Activated T-helper 1 cell treated with anti-CD3 and anti-CD28 coated beads, Interleukin-12 subunit alpha, Interleukin-12 subunit beta, Interleukin-2, Interleukin-4 antibody, amounts not matched to agents 30 ng/mL and 10 ng/mL and 1 ng/mL, durations not matched to agents 14 hours and 24 hours and 36 hours (primary cell): ENCODE measurements at places on chromosomes 11 and 22.

DNA sequence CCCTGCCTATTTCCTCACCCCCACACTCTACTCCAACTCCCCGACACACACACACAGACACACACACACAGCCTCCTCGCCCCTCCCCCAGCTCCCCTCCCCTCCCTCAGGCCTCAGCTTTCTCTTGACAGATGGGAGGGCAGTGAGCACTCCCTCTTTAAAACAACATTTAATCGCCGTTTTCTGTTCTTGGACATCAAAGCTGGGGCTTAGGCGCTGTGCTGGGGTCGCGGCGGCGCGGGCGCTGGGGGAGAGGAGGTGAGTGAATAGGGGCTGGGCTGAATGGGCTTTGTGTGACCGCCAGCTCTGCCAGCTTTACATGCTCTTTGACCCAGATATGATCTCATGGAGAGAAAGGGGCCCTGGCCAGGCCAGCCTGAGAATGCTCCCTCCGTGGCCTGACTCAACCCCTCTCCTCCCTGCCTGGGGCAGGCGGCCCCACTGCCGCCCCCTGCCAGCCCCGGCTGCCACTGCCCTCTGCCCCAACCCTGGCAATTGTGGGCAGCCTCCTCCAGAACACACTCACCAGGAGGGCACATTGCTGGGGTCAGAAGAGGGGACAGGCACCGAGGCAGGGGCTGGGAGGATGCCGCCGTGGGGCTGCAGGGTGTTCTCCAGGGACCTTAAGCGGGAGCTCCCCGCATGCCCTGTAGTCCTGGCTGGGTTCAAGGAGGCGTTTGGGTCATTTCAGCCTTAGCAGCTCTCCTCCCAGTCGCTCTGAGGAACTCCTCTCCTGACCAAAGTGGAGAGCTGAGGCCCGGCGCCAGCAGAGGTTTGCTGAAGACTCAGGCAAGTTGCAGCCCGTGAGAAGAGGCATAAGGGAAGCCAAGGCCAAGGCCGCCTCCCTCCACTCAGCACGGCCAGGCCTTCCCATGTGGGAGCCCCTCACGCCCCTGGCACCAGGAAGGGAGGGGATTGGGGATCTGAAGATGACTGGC lies 38.3 kb upstream of the NNMT start:
- DNase-seq, result no peak

GRCh38 chr22:49363526-49364230 lies 464.0 kb downstream of the BRD1 start:
- no peak for DNase-seq

DNA sequence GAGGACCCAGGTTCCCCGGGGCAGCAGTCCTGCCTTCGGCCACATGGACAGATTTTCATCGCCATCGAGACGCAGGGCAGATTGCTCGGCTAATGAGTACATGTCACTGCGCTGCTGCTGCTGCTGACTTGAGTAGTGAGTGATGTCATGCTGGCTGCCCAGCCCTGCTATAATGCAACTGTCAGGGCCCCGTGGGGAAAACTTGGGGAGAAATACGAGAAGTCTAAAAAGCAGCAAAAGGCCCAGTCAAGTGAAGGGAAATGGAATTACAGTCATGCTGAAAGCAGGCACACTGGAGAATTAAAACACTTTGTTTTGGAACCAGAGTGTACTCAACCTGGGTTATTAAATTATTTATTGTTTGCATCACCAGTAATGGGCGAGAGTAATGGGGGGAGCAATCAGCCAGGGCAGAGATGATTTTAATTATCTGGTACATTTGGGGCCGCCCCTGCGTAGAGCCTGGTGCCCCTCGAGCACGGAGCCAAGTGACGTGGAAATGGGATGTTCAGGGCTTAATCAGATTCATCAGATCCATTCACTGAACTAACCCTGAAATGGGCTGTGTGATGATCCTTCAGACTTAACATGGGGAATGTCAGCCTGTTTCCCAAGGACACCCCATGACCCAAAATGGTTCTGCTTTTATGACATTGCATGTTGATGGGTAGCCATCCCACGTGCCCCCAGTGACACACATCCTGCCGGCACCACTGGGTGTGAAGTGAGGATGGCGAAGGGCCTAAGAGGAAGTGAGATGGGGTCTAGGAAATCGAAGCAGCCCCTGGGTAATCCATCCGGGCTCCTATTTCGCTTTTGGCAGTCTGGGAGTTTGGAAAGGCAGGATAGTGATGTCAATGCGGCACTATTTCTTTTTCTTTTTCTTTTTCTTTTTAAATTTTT lies 241.6 kb upstream of the CADM1 start:
- no peak for DNase-seq

GRCh38 chr11:2930704-2931419 lies 1.6 kb upstream of the PHLDA2 start:
- no peak for DNase-seq

- no peak for DNase-seq
Measured at GRCh38 chr11:107741044-107741823, 29.4 kb upstream of the SLN start.

DNA sequence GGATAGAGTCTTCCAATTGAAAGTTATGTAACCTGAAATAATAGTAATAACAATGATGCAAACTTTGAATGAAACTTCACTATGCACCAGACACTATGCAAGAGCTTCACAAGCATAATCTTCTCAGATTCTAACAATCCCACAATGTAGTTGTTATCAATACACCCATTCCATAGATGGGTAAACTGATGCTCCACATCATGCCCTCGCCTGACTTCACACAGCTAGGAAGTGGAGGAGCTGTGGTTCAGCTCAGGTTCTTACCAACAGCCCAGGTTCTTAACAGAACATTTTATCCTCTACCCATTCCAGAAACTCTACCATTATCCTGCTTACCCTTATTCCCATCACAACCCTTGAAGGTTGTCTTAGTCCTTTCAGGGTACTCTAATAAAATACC lies 50.4 kb upstream of the HMGXB4 start:
- DNase-seq, result no peak

- no peak for DNase-seq
Measured at GRCh38 chr11:79186669-79187068, 254.2 kb downstream of the TENM4 start.

DNA sequence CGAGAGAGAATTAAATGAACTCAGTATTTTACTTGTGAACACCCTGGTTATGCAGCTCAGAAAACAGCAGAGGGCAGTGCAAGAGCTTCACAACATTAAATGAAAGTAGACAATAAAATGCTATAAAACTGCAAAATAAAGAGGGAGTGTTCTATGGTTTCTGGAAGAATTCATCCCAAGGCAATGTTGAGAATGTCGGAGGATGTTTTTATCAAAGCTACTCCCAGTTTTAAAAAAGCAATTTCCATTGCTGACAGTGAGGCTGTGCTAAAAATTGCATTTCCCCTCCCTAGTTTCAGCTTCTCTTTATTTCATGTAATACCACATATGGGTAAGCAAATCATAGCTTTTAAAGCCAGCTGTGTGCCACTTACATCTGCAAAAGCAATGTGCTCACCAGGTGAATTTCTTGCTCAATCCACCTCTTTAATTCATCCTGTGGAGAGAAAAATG lies 296.8 kb downstream of the RAB38 start:
- no peak for DNase-seq

DNA sequence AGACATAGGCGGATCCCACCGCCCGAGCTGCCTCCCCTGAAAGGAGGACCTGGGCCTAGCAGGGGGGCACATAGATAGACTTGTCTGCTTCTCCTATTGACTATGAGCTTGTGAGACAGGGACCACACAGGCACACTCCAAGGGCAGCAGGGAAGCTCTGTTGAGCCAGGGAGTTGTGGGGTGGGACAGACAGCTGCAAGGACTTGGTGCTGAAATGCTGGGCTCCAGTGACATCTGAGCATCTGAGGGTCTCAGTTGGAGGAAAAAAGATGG lies 53.4 kb upstream of the ANO1 start:
- no peak for DNase-seq

GRCh38 chr22:42808521-42808920 lies 48.6 kb downstream of the ARFGAP3 start:
- DNase-seq, result no peak

- DNase-seq, result no peak
Measured at GRCh38 chr11:128343870-128344269, 243.5 kb downstream of the ETS1 start.

DNA sequence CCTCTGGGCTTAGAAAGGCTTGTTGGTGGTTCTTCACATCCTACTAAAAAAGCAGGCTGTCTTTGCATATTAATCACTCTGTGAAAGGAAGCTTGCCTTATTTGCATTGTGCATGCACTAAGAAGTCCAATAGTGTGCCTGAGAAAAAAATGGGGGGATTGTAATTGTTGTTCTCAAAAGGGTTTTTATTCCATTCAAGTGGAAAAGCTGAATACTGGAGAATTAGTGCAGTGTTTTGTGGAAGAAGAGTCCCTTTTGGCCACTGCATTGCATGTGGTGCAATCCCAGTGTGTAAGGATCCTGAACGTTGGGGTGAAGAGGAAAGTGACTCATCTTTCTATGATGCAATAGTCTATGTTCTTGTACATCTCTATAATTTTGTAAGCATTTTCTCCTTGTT lies 16.5 kb downstream of the NCAM1 start:
- DNase-seq, result no peak

GRCh38 chr11:128482512-128483191 lies 104.7 kb downstream of the ETS1 start:
- no peak for DNase-seq

- DNase-seq, result no peak
Measured at GRCh38 chr11:122085712-122086111, 30.3 kb downstream of the BLID start.

GRCh38 chr11:11540157-11540556 lies 81.6 kb downstream of the GALNT18 start:
- DNase-seq, result no peak

DNA sequence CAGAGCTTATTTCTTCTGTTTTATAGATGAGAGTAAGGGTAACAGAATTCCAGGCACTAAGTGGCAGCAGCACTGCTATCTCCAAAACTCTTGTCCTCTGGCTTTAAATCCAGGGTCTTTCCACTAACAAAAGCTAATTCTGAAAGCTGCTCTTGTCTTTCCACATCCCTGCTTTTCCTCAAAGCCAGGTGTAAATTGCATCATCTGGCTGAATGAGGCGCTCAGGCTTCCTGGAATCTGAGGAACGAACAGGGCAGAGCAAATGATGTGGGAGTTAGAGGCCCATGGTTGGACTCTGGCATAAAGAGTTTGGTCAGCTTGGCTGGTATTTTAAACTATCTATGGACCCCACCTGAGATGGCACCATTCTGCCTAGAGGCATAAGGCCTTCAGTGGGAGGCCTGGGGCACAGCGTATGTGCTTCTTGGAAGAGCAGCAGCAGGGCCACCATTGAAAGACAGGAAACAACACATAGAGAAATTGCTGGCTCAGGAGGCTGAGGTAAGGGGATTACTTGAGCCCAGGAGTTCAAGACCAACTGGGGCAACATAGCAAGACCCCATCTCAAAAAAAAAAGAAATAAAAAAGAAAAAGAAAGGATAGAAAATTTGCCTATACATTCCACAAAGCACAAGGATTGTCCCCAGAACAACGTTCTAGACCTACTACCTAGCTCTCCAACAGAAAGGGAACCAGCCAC lies 1.9 kb downstream of the KCNJ5 start:
- DNase-seq, result no peak

- no peak for DNase-seq
Measured at GRCh38 chr11:623999-624704, 603 bp downstream of the CDHR5 start.

GRCh38 chr22:17102297-17102667 lies 17.5 kb downstream of the IL17RA start:
- no peak for DNase-seq

- DNase-seq, result no peak
Measured at GRCh38 chr11:112612250-112612849, 348.9 kb upstream of the NCAM1 start.

DNA sequence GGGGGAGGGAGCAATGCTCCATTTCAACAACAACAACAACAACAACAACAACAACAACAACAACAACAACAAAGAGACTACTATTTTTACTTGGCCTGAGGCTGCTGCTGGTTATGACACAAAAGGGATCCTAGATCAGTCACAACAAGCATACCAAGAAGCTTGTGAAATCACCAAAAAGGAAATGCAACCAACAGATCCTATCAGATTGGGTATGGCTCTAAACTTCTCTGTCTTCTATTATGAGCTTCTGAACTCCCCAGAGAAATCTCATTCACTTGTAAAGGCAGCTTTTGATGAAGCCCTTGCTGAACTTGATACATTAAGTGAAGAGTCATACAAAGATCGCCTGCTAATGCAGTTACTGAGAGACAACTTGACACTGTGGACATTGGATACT lies 10.5 kb upstream of the MS4A2 start:
- no peak for DNase-seq

DNA sequence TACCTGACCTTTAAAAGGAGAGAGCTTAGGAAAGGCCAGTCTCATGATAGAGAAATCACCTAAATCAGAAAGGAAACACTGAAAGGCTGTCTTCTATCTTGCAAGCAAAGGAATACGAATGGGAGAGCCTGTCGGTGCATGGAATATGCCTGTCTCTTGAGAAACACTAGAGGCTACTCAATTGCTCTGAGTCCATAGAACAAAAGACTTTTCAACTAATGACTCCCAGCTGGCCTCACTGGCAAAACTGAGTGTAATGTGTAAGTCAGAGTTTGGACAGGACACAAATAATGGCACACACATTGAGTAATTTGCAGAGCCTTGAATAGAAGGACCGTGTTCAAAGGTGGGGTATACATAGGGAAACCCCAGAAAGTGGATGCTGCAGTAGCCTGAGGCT lies 171.0 kb upstream of the ARHGAP20 start:
- DNase-seq, result no peak
